ENCODE measurements at places on chromosomes 16 and 17. TPM values are rescaled to one million over a fixed set of nuclear protein-coding genes. Genes with fewer than 3 reads are reported as not detected.

STRADA gene
- 22.1 TPM for total RNA-seq

PMFBP1 gene
- total RNA-seq: 0.21 TPM

KRTAP4-9 gene
- not detected for total RNA-seq

DHRS11 gene
- 8.2 TPM for total RNA-seq

NGFR gene
- total RNA-seq: 0.07 TPM

PIK3R5 gene
- total RNA-seq: not detected

SPATA20 gene
- total RNA-seq: 47.2 TPM

NDRG4 gene
- total RNA-seq: 87.1 TPM

ABCA10 gene
- total RNA-seq: 0.53 TPM

MT1M gene
- total RNA-seq: 3.5 TPM

CRHR1 gene
- not detected for total RNA-seq

VTN gene
- total RNA-seq: 0.46 TPM

CTF1 gene
- total RNA-seq: 0.21 TPM

SCNN1G gene
- total RNA-seq: not detected

CCDC154 gene
- total RNA-seq: 0.13 TPM

CHST5 gene
- total RNA-seq: not detected

ASGR1 gene
- total RNA-seq: 16.4 TPM

TMIGD1 gene
- not detected for total RNA-seq

STH gene
- not detected for total RNA-seq

ROGDI gene
- 11.7 TPM for total RNA-seq

Measured in pulmonary artery endothelial cell (primary cell).